Stimulated activated naive CD8-positive, alpha-beta T cell treated with anti-CD3 and anti-CD28 coated beads, Interleukin-15, Interleukin-2, amounts not matched to agents 100 U/mL and 50 U/mL, for 24 hours (primary cell): ENCODE measurements at places on chromosomes 5 and 9.

GRCh38 chr9:71941998-71942567 lies 30.6 kb downstream of the C9orf85 start:
- no peak for DNase-seq

- DNase-seq = no peak
Observed at GRCh38 chr9:129575818-129576217, 45.1 kb downstream of the C9orf50 start.

DNA sequence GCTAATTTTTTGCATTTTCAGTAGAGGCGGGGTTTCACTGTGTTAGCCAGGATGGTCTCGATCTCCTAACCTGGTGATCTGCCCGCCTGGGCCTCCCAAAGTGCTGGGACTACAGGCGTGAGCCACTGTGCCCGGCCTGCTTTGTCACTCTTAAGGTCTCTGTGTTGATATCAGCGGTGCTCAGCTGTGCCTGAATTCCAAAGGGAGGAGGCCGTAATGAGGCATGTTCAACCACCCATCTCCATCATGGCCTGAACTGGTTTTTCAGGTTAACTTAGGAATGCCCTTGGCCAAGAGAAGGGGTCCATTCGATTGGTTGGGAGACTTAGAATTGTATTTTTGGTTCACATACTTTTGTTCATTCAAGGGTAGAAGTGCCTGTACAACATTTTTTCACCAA lies 22.0 kb downstream of the HSD17B3 start:
- DNase-seq = no peak

GRCh38 chr5:71695595-71695994 lies 23.5 kb upstream of the CARTPT start:
- no peak for DNase-seq

- DNase-seq = no peak
Observed at GRCh38 chr5:134758176-134758503, 439 bp upstream of the DDX46 start.

DNA sequence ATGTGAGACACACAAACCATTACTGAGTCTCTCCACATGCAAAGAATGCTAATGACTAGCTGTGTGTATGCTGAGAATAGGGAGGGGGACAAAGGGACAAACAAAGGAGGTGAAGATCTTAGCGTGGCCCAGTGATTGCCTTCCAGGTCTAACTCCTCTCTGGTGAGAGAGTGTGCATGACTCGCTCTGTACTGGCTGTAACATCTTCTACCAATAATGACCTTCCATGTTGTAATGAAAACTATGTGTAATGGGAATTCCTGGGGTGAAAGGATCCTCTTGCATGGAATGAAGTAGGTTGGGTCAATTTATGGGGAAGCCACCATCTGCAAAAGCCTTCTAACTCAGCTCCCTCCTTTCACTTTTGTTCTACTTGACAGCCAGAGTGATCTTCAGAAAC lies 24.4 kb upstream of the GPR151 start:
- DNase-seq = no peak

GRCh38 chr5:92629574-92629973 lies 951.4 kb downstream of the NR2F1-AS1 start:
- DNase-seq = no peak

- no peak for DNase-seq
Observed at GRCh38 chr9:98150721-98151120, 31.7 kb upstream of the TRIM14 start.

DNA sequence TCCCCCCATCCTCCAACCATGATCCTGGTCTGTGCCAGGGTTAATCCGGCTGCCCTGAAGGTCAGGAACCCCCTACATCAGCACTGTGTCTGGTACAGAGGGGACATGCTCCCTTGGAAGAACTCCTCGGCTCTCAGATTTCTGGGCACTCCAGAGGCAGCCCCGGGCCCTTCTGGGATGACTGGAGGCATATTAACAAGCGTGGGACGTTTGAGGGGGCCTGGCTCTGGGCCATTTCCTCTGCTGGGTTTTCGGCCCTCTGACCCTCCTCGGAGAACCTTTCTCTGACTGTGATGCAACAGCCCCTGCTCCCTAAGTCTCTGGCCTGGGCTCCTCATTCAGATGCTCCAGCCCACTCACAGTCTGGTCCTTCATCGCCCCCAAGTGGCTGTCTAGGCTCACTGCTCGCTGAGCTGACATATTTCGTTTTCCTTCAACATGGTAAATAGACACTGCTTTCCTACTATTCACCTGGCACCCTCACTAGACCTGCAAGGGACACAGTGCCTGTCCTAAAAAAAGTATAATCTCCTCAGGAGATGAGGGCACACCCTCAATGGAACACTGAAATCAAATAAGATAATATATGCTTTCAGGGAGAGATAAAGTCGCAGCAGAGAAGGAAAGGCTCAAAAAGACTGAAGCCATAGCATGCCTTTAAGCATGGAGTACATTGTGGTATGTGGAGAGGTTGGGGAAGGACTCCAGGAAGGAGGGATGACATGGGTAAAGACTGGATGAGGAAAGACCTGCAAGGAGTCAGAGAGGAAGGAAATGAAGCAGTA lies 404.7 kb upstream of the TRPC7 start:
- peak; percentile 37 for DNase-seq
